ENCODE measurements at places on chromosomes 4 and X. TPM values are rescaled to one million over a fixed set of nuclear protein-coding genes. Genes with fewer than 3 reads are reported as not detected.

DNA sequence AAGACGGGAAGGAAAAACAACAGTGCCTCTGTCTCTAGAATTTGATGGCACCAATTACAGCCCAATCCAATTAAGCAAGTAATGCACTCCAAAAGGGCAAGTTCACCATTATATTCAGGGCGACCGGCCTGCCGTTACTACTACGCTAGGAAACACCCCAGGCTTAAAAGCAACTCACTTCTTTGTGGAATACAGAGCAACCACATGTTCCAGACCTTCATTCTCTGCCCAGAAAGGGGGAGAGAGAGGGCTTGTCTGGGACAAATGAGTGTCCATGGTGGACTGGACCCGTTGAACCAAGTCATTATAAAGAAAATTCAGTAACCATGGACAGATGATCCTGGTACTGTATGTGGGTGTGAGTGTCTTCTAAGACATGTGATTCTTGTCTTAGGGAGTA lies 1.6 kb downstream of the KDR start:
- DNase-seq, result no peak

GRCh38 chrX:130343411-130343810 lies 3.7 kb downstream of the SLC25A14 start:
- peak; percentile 5 for DNase-seq

Gene POU3F4
- not detected for total RNA-seq

Gene NPY5R
- not detected for total RNA-seq

DNA sequence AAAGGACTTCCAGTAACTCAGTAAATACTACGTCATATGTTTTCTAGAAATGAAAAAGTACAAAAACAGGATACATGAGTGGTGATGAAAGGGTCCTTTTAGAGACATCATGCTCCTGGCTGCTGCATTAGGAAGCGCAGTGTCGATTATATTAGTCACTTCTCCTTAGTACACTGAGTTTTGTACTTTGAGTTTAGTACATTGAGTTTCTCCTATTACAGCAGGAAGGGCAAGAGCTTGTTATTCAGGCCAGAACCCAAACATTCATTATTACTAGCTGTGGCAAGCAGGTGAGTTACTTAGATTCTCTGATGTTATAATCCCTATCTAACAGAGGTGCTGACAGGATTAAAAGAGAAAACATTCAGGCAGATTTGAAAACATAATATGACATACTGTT lies 21.3 kb downstream of the RPGR start:
- no peak for DNase-seq

Gene ADGRL3
- total RNA-seq, result 7.9 TPM

DNA sequence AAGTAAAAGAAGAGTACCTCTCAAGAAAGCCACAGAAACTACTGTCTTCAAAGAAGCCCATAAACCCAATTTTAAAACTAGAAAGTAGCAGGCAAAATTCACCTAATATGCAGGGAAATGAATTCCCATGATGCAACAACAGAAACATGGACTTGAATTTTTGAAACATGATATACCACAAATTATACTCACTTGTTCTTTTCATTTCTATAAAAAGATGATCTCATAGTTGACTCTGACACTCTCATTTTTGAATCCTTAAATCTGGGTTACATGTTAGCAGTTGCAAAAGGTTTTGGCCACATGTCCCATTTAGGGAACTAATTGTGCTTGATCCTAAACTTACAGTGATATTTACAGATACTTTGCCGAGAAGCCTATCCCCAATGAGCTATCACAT lies 1130.8 kb downstream of the FAT4 start:
- no peak for DNase-seq

GRCh38 chr4:47996021-47996420 lies 20.5 kb downstream of the CNGA1 start:
- DNase-seq, result no peak

DNA sequence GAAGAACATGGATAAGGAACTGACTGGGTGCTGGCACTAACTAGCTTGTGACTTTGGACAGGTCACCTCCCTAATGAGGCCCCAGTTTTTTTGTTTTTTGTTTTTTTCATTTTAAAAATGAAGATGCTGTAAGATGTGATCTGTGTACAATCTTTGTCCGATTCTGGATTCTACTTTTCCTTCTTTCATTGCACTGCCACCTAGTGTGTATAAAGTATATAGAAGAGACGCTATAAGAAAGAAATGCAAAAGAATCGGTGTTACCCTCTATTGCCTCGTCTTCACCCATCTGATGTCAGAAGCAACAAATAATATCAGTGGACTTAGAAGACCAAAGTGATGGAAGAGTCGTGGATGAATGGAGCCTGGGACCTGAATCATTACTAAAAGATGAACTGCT lies 58.6 kb upstream of the P2RY10 start:
- peak; percentile 28 for DNase-seq

DNA sequence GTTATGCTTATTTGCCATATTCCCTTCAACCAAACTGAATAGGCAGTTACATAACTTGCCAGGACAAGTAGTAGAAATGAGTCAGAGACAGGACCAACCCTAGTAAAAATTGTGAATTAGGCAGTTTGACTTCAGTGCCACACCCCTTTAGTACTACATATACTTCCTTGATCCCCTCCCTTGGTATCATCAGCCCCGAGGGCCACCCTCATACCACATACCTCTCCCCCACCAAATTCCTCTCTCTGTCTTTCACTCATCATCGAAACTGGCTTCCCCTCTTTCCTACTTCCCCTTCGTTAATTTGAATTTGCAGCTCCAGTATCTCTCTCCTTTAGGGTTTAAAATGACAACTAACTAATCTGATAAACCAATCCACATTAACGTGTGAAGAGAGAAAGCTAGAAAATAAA lies 7.9 kb upstream of the PTPN13 start:
- peak; percentile 43 for DNase-seq

DNA sequence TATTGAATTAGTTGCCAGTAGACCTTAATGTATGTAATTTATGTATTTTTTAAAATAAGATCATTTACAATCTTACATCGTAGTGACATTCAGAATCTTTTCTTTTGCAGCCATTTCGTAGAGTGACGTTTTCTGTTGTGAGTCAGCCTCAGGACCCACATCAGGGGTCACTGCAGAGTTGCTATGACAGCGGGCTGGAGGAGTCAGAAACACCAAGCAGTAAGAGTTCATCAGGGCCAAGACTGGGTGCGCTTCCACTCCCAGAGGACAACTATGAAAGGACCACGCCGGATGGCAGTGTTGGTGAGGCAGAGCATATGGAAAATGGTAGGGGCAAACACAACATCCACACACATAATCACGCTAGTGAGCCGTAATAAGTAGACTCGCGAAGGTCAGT lies 199.9 kb downstream of the PCDH7 start:
- DNase-seq, result no peak

- peak; percentile 36 for DNase-seq
Measured at GRCh38 chr4:40322811-40323210, 12.3 kb upstream of the CHRNA9 start.

Gene CT47C1
- total RNA-seq, result not detected

DNA sequence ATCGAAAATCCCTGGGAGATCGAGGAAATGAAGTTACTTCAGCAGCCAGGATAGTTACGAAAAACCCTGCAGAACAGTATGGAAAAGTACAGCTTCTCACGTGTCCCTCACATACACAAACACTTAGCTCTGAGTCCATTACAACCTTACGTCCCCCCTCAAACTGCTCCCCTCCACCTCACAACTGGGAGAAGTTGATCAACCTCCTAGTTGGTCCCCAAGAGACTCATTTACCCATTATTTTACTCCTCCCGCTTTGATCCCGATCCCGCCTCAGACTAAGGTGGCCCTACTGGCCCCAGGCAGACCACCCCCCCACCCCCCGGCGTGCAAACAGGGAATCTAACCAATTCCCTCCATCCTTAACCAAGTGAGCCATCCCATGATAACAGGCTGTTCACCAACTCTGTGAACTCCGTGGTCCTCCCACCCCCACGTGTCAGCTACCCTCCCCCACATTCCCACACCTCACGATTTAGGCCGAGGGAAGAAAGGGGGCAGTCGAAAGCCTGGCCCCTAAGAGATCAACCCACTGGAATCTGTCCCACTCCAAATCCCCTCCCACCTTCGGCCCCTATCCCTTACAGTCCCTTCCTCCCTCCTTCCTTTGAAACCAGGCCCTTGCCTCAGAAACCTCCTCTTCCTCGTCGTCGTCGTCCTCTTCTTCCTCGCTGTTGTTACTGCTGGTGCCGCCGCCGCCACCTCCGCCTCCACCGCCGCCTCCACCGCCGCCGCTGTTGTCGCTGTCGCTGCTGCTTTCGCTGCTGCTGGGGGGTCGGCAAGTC lies 755 bp downstream of the ANKRD17 start:
- peak; percentile 29 for DNase-seq

DNA sequence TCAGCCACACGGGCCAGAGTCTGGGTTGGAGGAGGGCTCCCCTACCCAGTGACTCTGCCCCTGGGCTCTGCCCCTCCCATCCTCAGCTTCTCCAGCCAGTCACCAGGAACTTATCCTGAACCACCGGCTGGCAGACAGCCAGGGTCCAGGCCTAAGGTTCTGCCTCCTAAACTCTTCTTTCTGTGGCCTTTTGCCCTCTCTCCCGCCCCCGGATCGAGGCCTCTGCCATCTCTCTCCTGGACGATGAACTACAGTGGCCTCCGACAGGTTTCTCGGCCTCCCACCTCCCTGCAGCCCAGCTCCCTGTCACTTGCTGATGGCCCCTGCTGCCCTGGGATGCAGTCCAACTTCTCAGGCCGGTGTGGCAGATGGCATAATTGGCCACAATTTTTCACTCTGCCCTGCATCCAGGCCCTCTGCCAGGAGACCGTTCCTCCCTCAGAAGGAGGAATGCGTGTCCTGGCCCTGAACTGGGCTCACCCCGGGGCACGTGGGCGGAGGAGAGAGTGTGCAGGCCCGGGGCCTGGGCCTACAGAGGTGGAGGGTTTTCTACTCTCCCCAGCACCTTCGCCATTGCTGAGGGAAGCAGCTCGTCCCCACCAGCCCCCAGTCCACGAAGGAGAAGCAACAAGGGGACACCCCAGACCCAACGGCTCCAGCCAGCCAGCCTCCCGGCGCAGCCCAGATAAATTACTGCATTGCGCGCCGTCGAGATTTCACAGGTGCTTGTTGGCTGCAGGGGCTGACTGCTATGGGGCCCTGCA lies 81.9 kb upstream of the LRPAP1 start:
- DNase-seq, result no peak

GRCh38 chr4:61553557-61554125 lies 353.5 kb downstream of the ADGRL3 start:
- DNase-seq, result no peak

Gene SPARCL1
- total RNA-seq, result not detected

Gene RBMXL3
- total RNA-seq, result not detected

- peak; percentile 19 for DNase-seq
Measured at GRCh38 chr4:71254451-71255012, 84.3 kb upstream of the SLC4A4 start.

DNA sequence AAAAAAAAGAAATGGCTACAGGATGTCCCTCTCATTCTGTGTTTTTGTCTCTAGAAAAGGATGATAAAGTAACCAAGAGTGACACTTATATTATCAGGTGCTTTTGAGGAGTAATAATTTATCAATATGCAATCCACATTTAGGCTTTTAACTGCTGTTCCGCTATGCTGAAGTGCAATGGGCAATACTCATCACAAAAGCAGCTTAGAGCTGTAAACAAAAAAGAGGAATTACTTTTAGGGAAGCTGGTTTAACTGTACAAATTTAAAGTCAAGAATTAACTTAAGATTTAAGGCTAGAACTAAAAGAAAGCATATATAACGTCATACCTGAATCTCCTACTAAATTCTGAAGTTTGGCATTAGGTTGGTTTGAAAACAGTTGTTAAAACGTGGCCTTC lies 93.5 kb upstream of the DDX3X start:
- no peak for DNase-seq

DNA sequence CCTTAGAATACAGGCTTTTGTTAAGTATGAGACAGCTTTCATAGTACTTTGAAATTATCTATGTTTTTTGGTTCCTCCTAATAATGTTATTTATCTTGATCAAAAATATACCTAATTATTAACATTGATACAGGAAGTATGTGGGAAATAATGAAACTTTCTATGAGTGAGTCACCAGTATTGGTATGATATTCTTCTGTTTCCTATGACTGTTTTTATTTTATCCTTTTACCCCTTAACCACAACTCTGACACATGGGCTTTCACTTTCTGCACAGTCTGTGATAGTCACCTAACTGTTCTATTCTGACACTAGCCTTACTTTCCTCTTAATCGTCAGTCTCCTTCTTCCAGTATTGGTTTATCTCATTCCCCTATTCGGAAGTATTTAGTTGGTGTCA lies 4.7 kb downstream of the THAP9 start:
- DNase-seq, result peak; percentile 29

Gene GLRA2
- total RNA-seq, result not detected

DNA sequence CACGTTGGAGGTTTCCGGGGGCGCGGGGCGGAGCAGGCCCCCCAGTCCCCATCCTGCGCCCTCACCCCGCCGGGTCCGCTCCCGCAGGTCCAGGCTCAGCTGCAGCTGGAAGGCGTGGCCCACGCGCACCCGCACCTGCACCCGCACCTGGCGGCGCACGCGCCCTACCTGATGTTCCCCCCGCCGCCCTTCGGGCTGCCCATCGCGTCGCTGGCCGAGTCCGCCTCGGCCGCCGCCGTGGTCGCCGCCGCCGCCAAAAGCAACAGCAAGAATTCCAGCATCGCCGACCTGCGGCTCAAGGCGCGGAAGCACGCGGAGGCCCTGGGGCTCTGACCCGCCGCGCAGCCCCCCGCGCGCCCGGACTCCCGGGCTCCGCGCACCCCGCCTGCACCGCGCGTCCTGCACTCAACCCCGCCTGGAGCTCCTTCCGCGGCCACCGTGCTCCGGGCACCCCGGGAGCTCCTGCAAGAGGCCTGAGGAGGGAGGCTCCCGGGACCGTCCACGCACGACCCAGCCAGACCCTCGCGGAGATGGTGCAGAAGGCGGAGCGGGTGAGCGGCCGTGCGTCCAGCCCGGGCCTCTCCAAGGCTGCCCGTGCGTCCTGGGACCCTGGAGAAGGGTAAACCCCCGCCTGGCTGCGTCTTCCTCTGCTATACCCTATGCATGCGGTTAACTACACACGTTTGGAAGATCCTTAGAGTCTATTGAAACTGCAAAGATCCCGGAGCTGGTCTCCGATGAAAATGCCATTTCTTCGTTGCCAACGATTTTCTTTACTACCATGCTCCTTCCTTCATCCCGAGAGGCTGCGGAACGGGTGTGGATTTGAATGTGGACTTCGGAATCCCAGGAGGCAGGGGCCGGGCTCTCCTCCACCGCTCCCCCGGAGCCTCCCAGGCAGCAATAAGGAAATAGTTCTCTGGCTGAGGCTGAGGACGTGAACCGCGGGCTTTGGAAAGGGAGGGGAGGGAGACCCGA lies 14.0 kb downstream of the SHOX start:
- DNase-seq, result no peak

- DNase-seq, result peak; percentile 44
Measured at GRCh38 chr4:165204462-165204830, 2.9 kb upstream of the KLHL2 start.

- no peak for DNase-seq
Measured at GRCh38 chr4:108527723-108528122, 92.7 kb upstream of the RPL34 start.

GRCh38 chr4:38534344-38535045 lies 129.5 kb upstream of the KLF3 start:
- no peak for DNase-seq

Gene NLGN3
- total RNA-seq, result 1.5 TPM

Gene KLHL2
- 43.6 TPM for total RNA-seq

GRCh38 chrX:100208076-100208475 lies 202.0 kb downstream of the PCDH19 start:
- no peak for DNase-seq

Data from fibroblast of the aortic adventitia (primary cell).